ENCODE measurements at places on chromosomes 2 and 18.

- DNase-seq, result no peak
Observed at GRCh38 chr2:127389778-127390435, 2.1 kb upstream of the MAP3K2 start.

DNA sequence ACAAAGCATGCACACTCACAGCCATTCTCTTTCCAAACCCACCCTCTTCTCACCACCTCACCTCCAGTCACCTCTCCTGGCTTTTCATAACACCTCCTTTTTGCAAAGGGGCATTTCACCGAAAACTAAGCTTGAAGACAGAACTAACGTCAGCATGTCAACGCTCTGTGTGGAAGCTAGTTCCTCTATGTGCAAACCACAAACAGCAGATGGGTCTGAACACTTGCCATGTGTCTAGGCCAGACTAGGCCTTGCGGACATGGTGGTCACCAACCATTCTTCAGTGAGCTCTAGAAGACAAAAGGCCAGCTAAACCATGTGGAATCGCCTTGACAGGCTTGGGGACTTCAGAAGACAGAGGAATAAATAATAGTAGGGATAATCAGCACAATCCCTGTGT is 148.5 kb downstream of the TXNL1 start:
- no peak for DNase-seq

DNA sequence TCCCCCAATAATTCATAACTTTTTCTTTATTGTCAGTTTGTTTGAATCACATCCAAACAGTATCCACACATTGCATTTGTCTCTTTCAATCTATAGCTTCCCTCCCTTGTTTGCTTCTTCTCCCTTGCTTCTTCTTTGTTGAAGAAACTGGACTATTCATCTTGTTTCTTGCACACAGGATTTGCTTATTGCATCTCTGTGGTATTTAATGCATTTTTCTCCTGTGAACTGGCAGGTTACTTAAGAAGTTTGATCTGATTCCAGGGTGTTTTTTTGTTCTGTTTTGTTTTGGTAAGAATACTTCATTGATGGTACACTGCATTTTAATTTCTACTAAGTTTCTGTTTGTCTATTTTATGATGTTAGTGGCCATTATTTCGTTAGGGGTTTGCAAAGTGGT is 166.8 kb downstream of the CAMKMT start:
- no peak for DNase-seq

DNA sequence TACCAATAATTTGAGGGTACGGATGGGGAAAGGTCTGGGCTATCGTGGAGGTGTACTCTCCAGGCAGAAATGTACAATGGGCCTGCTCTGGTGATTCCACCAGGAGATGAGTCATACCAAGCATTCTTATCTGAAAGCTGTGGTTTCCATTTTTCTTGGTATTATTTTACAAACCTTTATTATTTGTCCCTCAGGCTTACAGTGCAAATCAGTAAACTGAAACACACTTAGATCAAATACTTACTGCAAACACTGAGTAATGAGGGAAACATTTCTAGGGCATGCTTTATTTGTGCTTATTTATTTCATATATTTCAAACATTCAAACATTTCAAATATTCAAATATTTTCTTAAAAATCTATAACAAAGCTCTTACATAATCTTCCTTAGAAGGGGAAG is 319.8 kb downstream of the RND3 start:
- DNase-seq, result no peak

- DNase-seq, result no peak
Observed at GRCh38 chr18:11728249-11728648, 39.2 kb downstream of the GNAL start.

DNA sequence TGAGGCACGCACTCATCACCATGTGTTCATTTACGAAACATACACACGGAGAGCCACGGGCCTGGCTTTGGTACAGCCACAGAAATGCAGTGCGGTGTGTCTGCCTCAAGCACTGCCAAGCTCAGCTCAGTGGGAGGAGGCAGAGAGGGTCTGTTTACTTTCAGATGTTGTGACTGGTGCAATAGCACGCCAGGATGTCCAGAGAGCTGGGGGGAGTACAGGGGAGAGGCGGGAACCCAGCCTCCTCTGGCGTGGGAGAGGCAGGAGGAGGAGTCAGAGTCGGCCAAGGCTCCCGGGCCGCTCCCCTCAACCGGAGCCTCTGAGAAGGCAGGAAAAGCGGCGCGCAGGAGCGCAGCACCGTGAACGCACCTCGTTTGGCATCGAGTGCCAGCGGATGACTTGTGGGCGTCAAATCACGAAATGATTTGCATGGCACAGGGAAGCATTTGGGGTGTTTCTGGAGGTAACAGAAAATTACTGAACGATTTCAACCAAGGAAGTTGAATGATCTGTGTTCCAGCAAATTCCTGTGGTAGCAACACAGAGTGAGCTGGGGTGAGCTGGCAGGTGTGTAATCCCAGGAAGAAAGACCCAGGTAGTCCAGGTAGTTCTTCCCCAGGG is 143.0 kb downstream of the ZNF516 start:
- DNase-seq, result no peak

DNA sequence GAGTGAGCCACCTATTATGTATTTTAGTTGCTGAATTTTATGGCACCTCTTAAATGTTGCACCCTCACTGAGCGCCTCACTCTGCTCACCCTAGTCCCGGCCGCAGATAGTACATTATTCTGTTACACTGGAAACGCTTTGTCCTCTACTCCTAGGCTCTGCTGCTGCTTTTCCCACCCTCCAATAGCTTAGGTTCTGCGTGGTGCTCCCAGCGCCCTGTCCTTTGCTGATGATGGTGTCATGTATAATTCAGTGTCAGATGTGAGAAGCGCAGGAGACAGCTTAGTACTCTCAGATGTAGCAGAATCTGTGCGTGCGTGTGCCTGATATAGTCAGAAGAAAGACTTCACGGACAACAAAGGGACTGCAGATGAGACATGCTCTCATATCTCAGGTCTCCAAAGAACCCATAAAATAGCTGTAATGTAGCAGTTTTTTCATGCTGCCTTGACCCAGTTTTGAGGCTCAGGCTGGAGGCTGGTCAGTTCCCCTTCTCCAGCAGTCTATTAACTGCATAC is 1.4 kb upstream of the REEP1 start:
- no peak for DNase-seq

- DNase-seq, result no peak
Observed at GRCh38 chr18:23995180-23995579, 19.4 kb upstream of the TTC39C start.

- no peak for DNase-seq
Observed at GRCh38 chr2:35220461-35220860, 1135.1 kb upstream of the CRIM1 start.

DNA sequence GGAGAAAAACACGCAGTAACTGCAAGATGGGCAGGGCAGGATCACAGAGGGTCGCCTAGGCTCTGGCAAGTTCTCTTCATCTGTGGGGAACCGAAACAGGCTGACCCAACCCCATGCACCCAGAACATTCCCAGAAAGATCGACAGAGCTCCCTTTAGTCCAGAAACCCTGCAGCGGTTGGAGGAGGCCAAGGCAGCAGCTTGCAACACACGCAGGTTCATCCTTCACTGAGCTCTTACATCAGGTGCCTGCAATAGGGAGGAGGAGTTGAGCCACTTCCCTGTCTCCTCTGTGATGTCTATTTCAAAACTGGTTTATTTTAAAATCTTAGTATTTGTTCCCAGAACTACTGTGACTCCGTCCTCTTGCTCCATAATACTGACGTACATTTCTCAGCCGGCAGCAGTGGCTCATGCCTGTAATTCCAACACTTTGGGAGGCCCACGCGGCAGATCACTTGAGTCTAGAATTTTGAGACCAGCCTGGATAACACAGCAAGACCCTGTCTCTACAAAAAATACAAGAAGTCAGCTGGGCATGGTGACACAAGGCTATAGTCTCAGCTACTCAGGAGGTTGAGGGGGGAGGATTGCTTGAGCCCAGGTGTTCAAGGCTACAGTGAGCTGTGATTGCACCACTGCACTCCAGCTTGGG is 11.5 kb upstream of the SLC11A1 start:
- no peak for DNase-seq

- DNase-seq, result no peak
Observed at GRCh38 chr2:65420712-65421431, 11.5 kb downstream of the SPRED2 start.
